ENCODE measurements at places on chromosomes 1 and 21.

DNA sequence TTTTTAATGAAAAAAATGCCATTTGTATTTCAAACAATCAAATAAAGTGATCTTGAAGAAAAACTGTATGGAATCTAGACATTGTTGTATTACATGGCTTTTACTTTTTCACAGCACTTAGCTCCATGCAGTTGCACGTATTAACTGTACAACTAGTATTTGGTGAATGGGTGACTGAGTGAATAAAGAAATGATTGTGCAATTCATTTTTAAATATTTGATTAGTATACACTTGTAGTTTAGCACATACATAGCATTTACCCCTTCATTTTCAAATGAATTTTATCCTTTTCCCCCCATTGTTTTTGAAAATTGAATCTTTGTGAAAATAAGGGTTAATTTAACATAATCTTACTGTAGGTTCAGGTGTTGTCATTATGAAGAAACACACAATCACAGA lies 54.5 kb upstream of the GPR25 start:
- H3K27me3 ChIP-seq, result no peaks in the 10 kb centered on the region
- H3K36me3 ChIP-seq, result peaks cover 10% of the 10 kb centered on the region
- peaks cover 2% of the 10 kb centered on the region for H3K4me1 ChIP-seq
- no peak overlapping the region for H3K4me3 ChIP-seq

GRCh38 chr21:20169812-20170576 lies 828.2 kb upstream of the NCAM2 start:
- no peak overlapping the region for H3K27ac ChIP-seq
- H3K27me3 ChIP-seq, result no peaks in the 10 kb centered on the region
- H3K36me3 ChIP-seq, result no peaks in the 10 kb centered on the region
- H3K4me1 ChIP-seq, result no peaks in the 10 kb centered on the region

DNA sequence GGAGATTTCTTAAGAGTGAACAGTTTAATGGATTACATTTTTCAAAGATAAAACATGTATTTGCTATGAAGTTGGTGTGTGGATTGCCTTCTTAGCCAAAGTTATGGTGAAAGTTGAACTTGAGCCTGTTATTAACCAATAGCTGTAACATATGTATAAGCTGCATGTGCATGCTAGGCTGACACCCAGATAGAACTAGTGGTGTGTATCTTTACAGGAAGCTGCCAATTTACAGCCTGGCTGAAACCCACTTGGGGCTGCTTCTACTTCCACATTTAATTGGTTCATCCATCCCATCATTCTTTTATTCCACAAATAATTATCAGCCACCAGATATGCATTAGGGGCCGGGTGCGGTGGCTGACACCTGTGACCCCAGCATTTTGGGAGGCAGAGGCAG lies 3.3 kb downstream of the PLA2G5 start:
- H3K4me1 ChIP-seq, result peaks cover 5% of the 10 kb centered on the region
- no peak overlapping the region for H3K4me3 ChIP-seq
- DNase-seq, result no peak
- no peaks in the 10 kb centered on the region for H3K27me3 ChIP-seq

DNA sequence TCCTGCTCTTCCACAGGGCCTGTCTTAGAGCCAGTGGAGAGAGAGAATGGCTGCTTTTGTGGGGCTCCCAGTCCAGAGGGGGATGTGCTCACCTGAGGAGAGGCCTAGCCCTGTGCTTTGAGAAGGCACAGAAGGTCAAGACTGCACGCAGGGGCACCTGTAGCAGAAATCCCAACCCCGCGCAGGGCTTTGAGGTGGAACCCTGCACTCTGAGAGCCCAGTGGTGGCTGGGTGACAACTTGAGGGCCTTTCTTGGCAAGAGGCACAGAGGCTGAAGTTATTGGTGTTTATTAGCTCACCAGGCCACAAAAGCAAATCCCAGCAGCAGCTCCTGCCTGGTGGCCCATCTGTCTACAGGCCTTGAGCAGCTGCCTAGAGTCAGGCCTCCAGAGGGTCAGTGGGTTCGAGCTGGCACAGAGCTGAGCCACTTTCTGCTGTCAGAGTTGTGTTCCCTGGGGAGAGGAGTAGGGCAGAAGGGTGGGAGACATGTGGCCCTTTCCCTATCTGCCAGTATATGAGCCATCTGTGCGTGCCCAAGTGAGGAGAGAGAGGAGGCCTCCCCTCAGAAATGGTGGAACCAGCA lies 31.4 kb downstream of the SZRD1 start:
- H3K4me1 ChIP-seq, result peaks cover 20% of the 10 kb centered on the region
- no peak overlapping the region for H3K27ac ChIP-seq
- no peak for DNase-seq

DNA sequence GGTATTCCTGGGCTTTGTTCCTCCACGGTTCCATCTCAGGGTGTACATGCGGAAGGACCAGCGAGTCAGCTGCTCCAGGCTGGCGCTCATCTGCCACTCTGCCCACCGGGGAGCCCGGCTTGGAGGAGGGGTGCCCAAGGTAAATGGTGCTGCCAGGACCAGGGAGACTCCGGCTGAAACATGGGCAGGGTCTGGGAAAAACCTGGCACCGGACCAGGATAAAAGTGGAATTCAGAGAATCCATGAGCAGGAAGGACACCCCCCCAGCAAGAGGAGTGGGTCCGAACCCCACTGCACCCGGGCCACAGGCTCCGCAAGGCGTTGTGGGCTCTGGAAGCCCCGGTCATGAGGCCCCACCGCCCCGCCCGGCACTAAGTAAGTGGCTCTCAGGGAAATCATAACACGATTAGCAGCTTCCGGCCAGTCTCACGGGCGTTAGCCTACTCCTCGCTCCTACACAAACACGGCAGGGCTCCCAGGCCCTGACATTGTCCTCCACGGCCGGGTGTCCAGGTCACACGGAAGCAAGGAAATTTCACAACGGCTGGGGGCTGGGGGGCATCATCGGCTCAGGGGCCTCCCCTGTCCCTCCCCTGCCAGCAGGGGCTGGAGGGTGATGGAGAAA lies 21.1 kb downstream of the MEGF6 start:
- H3K27ac ChIP-seq, result no peak overlapping the region
- no peaks in the 10 kb centered on the region for H3K4me1 ChIP-seq
- H3K27me3 ChIP-seq, result no peaks in the 10 kb centered on the region

- H3K4me3 ChIP-seq, result no peak overlapping the region
- H3K4me1 ChIP-seq, result no peaks in the 10 kb centered on the region
- no peaks in the 10 kb centered on the region for H3K36me3 ChIP-seq
- no peak overlapping the region for H3K27ac ChIP-seq
- no peak for DNase-seq
- no peaks in the 10 kb centered on the region for H3K27me3 ChIP-seq
Measured at GRCh38 chr1:224564454-224565084, 51.5 kb upstream of the CNIH3 start.

- H3K27ac ChIP-seq, result no peak overlapping the region
- no peak for DNase-seq
- H3K4me1 ChIP-seq, result no peaks in the 10 kb centered on the region
Measured at GRCh38 chr1:37732111-37732780, 32.7 kb downstream of the EPHA10 start.

DNA sequence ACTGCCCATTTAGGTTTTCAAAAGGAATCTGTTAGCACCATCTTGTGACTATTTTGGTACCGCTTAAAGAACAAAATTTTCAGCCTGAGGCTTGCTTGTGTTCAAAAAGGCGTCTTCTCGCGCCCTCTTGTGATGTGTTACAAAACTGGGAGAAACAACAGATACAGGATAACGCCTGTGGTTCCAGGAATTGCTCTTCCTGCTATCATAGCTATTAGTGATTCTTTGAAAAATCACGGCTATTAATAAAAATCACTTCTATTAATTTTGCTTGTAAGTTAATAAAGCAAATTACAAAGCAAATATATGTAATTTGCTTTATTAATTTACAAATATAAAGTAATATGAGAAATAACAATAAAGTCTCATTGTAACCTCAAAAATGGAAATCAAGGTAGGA lies 82.2 kb upstream of the ABCD3 start:
- no peaks in the 10 kb centered on the region for H3K36me3 ChIP-seq
- H3K27ac ChIP-seq, result no peak overlapping the region
- H3K4me1 ChIP-seq, result no peaks in the 10 kb centered on the region

DNA sequence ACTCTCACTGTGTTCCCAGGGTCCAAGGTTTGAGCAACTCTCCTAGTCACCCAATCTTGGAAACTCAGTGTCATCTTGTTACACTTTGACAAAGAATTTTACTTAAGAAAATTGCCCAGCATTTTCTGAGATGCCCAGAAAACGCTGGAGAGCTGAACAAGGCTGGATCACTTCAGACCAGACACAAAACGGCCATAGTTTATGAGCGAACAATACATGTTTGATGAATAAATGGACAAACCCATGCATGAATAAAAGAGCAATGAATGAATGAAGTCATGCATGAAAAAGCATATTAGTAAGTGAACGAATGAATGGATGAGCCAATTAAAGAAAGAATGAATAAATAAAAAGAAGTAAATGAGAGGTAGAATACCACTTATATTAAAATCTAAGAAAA lies 103.8 kb downstream of the MATN1 start:
- peaks cover 31% of the 10 kb centered on the region for H3K27me3 ChIP-seq
- H3K4me3 ChIP-seq, result no peak overlapping the region
- H3K4me1 ChIP-seq, result no peaks in the 10 kb centered on the region

- DNase-seq, result peak; percentile 93
- no peaks in the 10 kb centered on the region for H3K36me3 ChIP-seq
- peak overlapping the region; percentile 41 for H3K27ac ChIP-seq
- H3K27me3 ChIP-seq, result no peaks in the 10 kb centered on the region
Measured at GRCh38 chr1:41537788-41538351, 53.4 kb upstream of the EDN2 start.

DNA sequence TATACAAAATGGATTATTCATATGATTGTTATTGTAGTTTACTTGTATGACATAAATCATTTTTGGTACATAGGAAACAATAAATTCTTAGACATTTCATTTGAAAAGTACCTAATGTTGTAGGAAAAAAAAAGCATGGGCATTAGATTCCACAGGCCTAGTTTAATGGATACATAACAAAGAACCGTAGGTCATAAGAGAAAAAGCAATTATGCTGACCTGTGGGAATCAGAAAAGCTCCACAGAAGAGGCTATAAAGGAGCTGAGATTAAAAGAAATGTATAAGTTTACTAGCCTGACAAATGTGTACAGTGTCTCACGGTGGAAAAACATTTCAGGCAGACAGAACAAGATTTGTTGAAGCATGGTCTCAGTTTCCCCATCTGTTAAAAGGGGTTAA lies 3.7 kb downstream of the DEPDC1 start:
- no peak overlapping the region for H3K27ac ChIP-seq
- no peaks in the 10 kb centered on the region for H3K36me3 ChIP-seq
- H3K4me3 ChIP-seq, result no peak overlapping the region
- no peaks in the 10 kb centered on the region for H3K27me3 ChIP-seq

- H3K36me3 ChIP-seq, result no peaks in the 10 kb centered on the region
- peaks cover 57% of the 10 kb centered on the region for H3K4me1 ChIP-seq
- no peaks in the 10 kb centered on the region for H3K27me3 ChIP-seq
Measured at GRCh38 chr1:229087339-229087738, 183.6 kb upstream of the RAB4A start.

GRCh38 chr1:30965924-30966599 lies 57.5 kb upstream of the SDC3 start:
- no peak for DNase-seq
- H3K36me3 ChIP-seq, result peaks cover 43% of the 10 kb centered on the region
- H3K27me3 ChIP-seq, result no peaks in the 10 kb centered on the region
- H3K4me1 ChIP-seq, result peaks cover 21% of the 10 kb centered on the region
- no peak overlapping the region for H3K4me3 ChIP-seq

GRCh38 chr21:43884012-43884860 lies 19.2 kb downstream of the AGPAT3 start:
- H3K36me3 ChIP-seq, result no peaks in the 10 kb centered on the region
- no peak overlapping the region for H3K27ac ChIP-seq

- no peak overlapping the region for H3K4me3 ChIP-seq
- H3K4me1 ChIP-seq, result no peaks in the 10 kb centered on the region
- H3K27me3 ChIP-seq, result no peaks in the 10 kb centered on the region
- DNase-seq, result no peak
- H3K36me3 ChIP-seq, result no peaks in the 10 kb centered on the region
- H3K27ac ChIP-seq, result no peak overlapping the region
Measured at GRCh38 chr21:34983680-34984086, 65.4 kb downstream of the RUNX1 start.

GRCh38 chr1:27564710-27565649 lies 39.0 kb downstream of the AHDC1 start:
- H3K27me3 ChIP-seq, result no peaks in the 10 kb centered on the region
- peaks cover 97% of the 10 kb centered on the region for H3K4me1 ChIP-seq

DNA sequence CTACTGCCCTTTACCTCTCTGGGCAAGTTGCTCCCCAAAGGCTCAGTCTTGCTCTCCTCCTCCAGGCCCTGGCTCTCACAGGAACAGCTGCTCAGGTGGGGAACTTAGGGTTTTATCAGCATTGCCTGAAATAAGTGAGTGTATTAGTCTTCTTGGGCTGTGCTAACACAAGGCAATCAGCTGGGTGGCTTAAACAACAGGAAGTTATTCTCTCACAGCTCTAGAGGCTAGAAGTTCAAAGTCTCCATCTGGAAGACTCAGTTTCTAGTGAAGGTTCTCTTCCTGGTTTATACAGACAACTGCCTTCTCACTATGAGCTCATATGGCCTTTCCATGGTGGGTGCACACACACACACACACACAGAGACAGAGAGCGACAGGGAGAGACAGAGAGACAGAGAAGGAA lies 2.8 kb upstream of the CD1C start:
- H3K4me1 ChIP-seq, result no peaks in the 10 kb centered on the region
- no peak for DNase-seq
- no peak overlapping the region for H3K4me3 ChIP-seq
- no peaks in the 10 kb centered on the region for H3K27me3 ChIP-seq
- no peaks in the 10 kb centered on the region for H3K36me3 ChIP-seq
- H3K27ac ChIP-seq, result no peak overlapping the region

- peak overlapping the region; percentile 59 for H3K4me3 ChIP-seq
- no peaks in the 10 kb centered on the region for H3K36me3 ChIP-seq
- no peak overlapping the region for H3K27ac ChIP-seq
- no peak for DNase-seq
- peaks cover 34% of the 10 kb centered on the region for H3K4me1 ChIP-seq
- H3K27me3 ChIP-seq, result no peaks in the 10 kb centered on the region
Measured at GRCh38 chr1:201021630-201022492, 1.7 kb downstream of the KIF21B start.

DNA sequence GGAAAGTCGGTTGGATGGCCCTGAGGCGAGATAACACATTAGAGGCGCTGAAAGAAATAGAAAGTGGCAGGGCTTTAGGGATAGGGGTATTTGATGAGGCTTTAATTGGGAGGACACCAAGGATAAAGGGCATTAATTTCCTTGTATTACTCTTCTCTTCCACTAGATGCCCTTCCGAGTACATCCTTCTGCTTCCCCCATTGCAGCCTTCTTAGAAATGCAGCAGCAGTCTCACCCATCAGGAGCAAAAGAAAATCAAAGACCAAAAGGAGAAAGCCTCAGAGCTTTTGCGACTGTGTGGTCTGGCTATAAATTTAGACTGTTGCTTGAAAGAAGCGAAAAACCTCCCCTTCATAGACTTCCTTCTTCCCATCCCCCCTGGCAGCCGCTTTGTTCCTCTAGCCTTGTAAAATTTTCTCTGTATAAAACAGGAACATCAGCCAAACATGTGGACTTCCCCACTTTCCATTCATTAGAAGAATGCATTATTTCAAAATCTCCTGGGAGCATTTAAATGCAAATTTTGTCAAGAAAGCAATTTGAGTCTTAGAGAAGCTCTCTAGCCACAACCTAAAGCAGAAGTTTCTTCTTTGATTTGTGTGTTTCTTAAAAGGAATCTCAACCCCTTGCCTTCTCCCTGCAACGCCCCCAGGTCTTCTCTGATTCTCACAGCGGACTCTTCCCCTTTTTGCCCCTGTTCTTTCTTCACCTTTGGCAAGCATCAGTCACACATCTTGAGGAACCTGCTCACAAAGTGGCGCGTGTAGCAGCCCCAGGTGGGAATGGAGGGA lies 76.6 kb downstream of the NDUFS5 start:
- peaks cover 19% of the 10 kb centered on the region for H3K4me1 ChIP-seq
- H3K27me3 ChIP-seq, result no peaks in the 10 kb centered on the region
- peak; percentile 43 for DNase-seq

GRCh38 chr1:178877896-178878295 lies 7.0 kb upstream of the ANGPTL1 start:
- no peaks in the 10 kb centered on the region for H3K4me1 ChIP-seq
- H3K27me3 ChIP-seq, result no peaks in the 10 kb centered on the region
- DNase-seq, result no peak
- H3K27ac ChIP-seq, result no peak overlapping the region
